C1 segment of cervical spinal cord (tissue), 14 donors: ENCODE measurements at places on chromosomes 2 and 18.

GRCh38 chr2:191778041-191778440, 68.8 kb downstream of the CAVIN2 start:
- no peak for DNase-seq

GRCh38 chr18:78979056-78979729, 425 bp upstream of the SALL3 start:
- no peak for DNase-seq

DNA sequence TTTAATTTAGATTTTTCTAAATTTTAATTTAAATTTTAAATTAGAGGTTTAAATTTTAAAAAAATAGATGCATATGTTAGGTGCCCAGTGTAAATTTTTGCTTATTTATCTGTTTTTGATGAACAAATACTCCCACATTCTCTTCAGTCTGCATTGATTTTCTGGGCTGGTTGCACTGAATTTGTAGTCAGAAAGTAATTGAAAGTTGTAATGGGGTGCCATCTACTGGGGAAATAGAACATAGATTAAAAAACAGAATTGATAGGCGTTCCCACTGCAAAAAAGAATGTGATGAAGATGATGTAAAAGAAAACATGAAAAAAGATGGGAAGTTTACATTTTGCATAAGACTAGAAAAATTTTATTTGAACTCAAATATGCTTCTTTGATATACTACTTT, 51.7 kb upstream of the CCDC85A start:
- no peak for DNase-seq

DNA sequence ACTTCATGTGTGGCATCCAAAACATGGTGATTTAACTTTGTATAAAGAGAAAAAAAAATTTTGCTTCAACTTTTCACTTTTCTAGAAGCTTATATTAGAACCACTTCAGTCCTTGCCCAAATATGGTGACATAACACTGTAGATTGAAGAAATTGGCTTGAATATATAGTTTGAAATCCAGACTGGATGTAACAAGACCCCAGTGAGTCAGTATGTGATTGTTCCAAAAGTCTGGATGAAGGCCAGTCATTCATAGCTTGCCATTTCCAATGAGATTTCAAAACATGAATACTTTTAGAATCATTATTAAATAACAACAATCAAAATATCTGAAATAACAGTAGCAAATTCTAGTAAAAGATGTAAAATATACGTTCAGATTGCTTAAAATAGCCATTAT, 104.8 kb upstream of the FN1 start:
- DNase-seq = no peak
